Ascending aorta (tissue), 2 donors: ENCODE measurements at places on chromosomes 11 and 22. TPM values are rescaled to one million over a fixed set of nuclear protein-coding genes. Genes with fewer than 3 reads are reported as not detected.

- H3K27me3 ChIP-seq = no peaks in the 10 kb centered on the region
- H3K36me3 ChIP-seq = no peaks in the 10 kb centered on the region
- H3K27ac ChIP-seq = no peak overlapping the region
- H3K4me1 ChIP-seq = no peaks in the 10 kb centered on the region
These were observed 2.8 kb downstream of the TNNI2 start for GRCh38 chr11:1841511-1842148.

DNA sequence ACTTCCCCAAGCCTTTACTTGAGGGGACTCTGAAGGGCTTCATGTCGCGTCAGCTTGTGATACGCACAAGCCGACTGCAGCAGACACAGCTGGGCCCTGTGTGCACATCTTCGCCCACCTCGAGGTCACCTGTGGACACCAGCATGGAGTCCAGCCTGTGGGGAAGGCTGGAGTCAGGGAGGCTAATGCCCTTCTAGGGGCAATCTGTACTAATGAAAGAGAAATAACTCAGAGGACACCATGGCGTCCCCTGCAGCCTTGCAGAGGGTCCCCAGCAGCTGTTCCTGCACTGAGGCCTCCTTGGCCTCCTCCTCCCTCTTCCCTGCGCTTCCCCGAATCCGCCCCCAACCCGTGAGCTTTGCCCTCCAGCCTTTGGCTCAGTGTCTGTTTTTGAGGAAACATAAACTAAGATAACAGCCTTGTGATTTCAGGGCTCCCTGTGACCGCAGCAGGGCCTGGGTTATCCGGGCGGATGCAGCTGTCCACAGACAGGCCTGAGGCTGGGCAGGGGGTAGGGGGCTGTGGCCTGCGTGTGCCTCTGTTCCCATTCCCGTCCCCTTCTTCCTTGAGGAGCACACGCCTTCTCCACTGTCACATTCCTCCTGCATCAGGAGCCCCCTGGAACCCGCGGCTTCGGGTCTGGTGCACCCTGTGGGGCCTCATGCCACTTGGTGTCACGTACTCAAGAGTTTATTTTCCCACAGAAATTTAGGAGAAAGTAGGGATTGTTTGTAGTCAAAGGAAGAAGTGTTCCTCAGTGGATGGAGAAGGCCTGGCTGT lies 25.0 kb downstream of the KRTAP5-5 start:
- H3K27me3 ChIP-seq = no peaks in the 10 kb centered on the region
- DNase-seq = no peak
- no peak overlapping the region for H3K4me3 ChIP-seq
- no peaks in the 10 kb centered on the region for H3K36me3 ChIP-seq
- no peak overlapping the region for H3K27ac ChIP-seq

GRCh38 chr11:103904324-103904667 lies 132.1 kb upstream of the DDI1 start:
- no peaks in the 10 kb centered on the region for H3K27me3 ChIP-seq
- DNase-seq = no peak
- no peak overlapping the region for H3K27ac ChIP-seq
- H3K36me3 ChIP-seq = no peaks in the 10 kb centered on the region

GRCh38 chr11:7890417-7891172 lies 40.5 kb downstream of the OR10A6 start:
- H3K27ac ChIP-seq = no peak overlapping the region
- H3K27me3 ChIP-seq = no peaks in the 10 kb centered on the region
- no peak overlapping the region for H3K4me3 ChIP-seq
- H3K36me3 ChIP-seq = no peaks in the 10 kb centered on the region
- H3K4me1 ChIP-seq = no peaks in the 10 kb centered on the region
- DNase-seq = no peak

DNA sequence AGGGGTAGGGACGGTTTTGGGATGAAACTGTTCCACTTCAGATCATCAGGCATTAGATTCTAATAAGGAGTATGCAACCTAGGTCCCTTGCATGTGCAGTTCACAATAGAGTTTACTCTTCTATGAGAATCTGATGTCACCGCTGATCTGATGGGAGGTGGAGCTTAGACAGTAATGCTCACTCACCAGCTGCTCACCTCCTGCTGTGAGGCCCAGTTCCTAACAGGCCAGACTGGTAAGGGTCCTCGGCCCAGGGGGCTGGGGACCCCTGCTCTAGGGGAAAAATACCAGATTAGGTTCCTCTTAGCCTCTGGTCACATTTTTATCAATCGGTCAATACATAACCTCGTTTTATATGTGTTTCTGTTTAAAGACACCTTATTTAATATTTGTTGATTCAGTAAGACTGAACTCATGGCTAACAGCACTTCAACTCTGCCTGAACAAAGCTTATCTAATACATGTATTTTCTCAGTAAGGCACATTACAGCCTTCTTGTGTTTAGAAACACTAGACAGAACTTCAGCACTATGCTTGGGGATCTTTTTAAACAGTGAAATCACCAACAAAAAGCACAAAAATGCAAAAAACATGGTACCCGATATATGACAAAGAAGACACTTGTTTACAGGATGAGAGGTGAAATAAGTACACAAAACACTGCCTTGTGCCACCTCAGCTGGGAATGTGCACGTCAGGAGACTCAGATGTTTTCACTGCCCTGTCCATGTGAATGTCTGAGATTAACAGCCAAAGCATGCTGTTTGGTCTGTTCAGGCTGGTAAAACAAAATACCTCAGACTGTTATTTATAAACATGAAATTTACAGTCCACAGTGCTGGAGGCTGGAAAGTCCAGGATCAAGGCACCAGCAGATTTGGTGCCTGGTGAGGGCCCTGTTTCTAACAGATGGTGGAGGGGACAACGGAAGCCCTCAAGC lies 107.5 kb downstream of the USP35 start:
- H3K27ac ChIP-seq = peak overlapping the region; percentile 0
- no peaks in the 10 kb centered on the region for H3K4me1 ChIP-seq
- H3K4me3 ChIP-seq = no peak overlapping the region

DNA sequence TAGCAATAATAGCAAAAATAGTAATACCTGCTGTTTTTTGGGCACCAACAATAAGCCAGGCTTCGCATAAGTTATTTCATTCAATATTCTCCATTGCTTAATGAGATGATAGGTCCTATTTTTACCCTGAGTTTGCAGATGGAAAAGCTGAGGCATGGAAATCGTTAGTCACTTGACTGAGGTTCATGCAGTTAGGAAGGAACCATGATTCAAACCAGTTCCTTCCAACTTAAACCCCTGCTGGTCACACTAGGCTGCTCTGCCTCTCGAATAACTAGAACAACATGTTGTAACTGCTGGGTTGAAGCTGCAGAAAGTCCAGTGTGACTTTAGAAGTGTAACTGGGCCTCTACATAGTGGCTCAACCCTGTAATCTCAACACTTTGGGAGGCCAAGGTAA lies 69.3 kb downstream of the SEZ6L start:
- H3K36me3 ChIP-seq = no peaks in the 10 kb centered on the region
- no peaks in the 10 kb centered on the region for H3K27me3 ChIP-seq
- DNase-seq = no peak
- no peak overlapping the region for H3K27ac ChIP-seq
- H3K4me3 ChIP-seq = no peak overlapping the region

GRCh38 chr11:69515271-69516245 lies 34.1 kb downstream of the LINC01488 start:
- H3K4me1 ChIP-seq = no peaks in the 10 kb centered on the region
- no peaks in the 10 kb centered on the region for H3K36me3 ChIP-seq
- no peak for DNase-seq
- no peaks in the 10 kb centered on the region for H3K27me3 ChIP-seq

GRCh38 chr11:103633068-103633788 lies 403.2 kb upstream of the DDI1 start:
- H3K27me3 ChIP-seq = no peaks in the 10 kb centered on the region
- DNase-seq = no peak
- H3K4me1 ChIP-seq = no peaks in the 10 kb centered on the region
- no peak overlapping the region for H3K27ac ChIP-seq
- H3K4me3 ChIP-seq = no peak overlapping the region

- H3K27ac ChIP-seq = peak overlapping the region; percentile 52
- H3K36me3 ChIP-seq = no peaks in the 10 kb centered on the region
- no peak for DNase-seq
- H3K27me3 ChIP-seq = no peaks in the 10 kb centered on the region
- H3K4me1 ChIP-seq = peaks cover 3% of the 10 kb centered on the region
These were observed 114.7 kb downstream of the CSTPP1 start for GRCh38 chr11:47051217-47051616.

Gene ANO5
- total RNA-seq = not detected

Gene OR6T1
- not detected for total RNA-seq

Gene MISFA
- not detected for total RNA-seq

Gene MTMR2
- 14.7 TPM for total RNA-seq

Gene OR5D14
- not detected for total RNA-seq

Gene SULT4A1
- total RNA-seq = not detected

Gene HMGXB4
- total RNA-seq = 6.8 TPM

Gene NCF4
- 13.7 TPM for total RNA-seq
